Activated CD4-positive, alpha-beta T cell treated with anti-CD3 and anti-CD28 coated beads, Interleukin-2, amount 50 U/mL, for 16 hours (primary cell): ENCODE measurements at places on chromosomes 13 and 19.
A peak's percentile ranks its signal among the peaks of the same experiment; 100 is the strongest.

- peak; percentile 54 for DNase-seq
Observed at GRCh38 chr13:110575322-110576069, 14.0 kb upstream of the RAB20 start.

DNA sequence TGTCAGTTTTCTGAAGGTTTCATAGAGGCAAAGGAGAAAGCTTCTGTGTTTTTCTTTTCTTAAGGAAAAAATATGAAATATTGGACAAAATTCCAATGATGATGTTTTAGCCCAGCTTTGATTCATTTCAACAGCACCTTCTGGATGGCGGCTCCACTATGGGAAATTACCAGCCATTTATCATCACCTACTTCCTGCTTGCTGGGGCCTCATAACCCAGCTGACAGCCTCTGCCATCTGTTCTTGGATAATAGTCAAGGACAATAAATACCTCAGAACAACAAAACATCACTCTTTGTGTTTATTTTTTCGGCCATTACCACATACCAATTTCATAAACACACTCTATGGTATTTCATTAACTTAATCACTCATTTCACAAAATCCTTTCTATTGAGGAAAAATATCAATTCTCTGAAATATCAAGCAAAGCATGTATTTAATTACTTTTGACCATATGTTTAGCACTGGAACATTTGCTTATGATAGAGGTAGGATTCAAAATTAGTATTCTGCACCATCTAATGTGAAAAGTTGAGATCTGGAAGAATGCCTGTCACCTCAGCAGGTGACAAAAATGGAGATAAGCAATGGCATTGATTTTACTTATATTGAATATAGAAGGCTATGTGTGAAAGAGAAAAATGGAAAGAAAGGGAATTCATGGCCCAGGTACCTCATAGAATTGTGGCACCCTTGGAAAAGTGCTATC, 629.7 kb downstream of the LIG4 start:
- no peak for DNase-seq

- DNase-seq, result peak; percentile 82
Observed at GRCh38 chr19:49497047-49497788, 984 bp downstream of the RPS11 start.

DNA sequence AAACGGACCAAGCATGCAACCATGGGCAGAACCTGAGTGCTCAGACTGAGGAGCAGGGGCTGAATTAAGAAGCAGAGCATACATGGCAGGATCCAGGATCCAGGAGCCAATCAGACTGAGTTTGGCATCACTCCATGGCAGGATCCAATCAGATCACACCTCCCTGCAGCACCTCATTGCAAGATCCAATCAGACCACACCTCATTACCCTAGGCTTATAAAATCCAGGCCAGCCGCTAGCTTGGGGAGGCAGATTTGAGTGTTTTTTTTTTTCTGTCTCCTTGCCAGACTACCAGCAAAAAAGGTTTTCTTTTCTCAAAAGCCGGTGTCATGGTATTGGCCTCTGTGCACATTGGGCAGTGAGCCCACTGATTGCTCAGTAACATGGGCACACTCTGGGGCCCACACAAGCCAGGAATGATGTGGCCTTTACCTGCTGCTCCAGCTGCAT, 127.9 kb upstream of the GJB6 start:
- DNase-seq, result no peak

DNA sequence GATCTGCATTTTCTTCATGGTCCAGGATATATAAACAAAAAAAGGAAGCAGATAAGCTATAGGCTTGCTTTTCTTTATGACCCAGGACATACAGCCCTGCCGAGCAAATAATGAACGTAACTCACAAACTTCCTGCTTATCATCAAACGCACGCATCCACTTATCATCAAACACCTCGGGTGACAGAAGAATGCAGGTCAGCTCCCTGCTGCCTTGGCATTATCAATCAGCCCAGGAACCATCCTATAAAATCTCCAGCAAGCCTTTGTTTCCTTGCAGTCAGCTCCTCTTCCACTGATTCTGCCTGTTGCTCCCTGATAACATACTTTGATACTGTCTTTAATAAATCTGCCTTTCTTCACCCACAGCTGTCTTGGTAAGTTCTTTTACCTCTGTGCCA, 5.3 kb upstream of the ZNF583 start:
- DNase-seq, result no peak

DNA sequence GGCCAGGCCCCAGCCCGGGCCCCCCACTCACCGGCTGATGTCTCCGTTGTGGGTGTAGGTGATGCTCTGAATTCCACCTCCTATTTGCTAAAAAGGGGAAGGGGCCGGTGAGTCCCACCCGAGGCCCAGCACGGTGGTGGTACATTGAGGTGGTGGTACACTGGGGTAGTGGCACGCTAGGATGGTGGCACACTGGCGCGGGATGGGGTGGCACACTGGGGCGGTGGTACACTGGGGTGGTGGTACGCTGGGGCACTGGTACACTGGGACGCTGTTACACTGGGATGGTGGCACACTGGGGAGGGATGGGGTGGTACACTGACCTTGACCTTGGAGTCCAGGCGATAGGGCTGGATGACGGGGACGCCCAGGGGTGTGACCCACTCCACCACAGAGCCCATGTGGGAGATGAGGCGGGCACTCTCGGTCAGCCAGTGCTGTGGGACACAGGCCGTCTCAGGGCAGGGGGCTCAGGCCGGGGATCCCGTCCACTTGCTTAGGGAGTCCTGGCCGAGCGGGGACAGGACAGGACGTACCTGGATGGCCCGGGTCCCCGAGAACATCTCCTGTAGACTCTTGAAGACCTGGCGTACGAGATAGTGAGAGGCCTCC, 14.6 kb downstream of the POLRMT start:
- DNase-seq, result no peak

DNA sequence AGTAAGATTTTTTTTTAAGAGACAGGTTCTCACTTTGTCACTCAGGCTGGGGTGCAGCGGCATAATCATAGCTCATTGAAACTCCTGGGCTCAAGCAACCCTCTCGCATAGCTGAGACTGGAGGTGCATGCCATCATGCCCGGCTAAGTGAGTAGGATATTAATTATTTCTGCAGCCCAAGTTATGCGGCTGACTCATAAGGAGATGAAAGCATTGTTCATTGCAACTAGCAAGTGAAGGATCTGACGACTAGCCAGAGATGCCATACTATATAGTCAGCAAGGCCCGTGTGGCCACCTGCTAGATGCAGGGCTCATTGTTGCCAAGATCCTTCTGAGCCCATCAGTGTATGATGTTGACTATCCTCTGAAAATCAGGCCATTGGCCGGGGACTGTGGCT, 45.2 kb downstream of the ABCC4 start:
- DNase-seq, result no peak

GRCh38 chr19:16825312-16826052, 3.7 kb upstream of the SIN3B start:
- DNase-seq, result no peak

- DNase-seq, result no peak
Observed at GRCh38 chr19:18629166-18630088, 7.4 kb upstream of the KLHL26 start.

GRCh38 chr13:109427695-109428094, 358.7 kb downstream of the IRS2 start:
- no peak for DNase-seq

DNA sequence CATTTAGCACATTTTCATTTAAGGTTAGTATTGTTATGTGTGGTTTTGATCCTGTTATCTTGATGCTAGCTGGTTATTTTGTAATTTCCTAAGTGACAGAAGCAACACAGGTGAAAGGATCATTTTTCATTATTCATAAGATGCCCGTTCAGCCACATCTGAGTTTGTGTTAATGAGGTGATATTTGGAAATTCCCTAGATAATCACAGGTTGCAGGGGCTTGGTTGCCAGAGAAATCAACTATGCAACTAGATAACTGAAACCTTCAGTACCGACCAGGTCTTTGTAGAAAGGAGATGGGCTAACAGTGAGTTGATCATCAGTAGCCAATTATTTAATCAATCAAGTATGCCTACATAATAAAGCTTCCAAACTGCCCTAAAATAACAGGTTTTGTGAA, 121.3 kb upstream of the UFM1 start:
- no peak for DNase-seq

GRCh38 chr19:37221136-37221535, 3.1 kb downstream of the ZNF383 start:
- DNase-seq, result no peak

DNA sequence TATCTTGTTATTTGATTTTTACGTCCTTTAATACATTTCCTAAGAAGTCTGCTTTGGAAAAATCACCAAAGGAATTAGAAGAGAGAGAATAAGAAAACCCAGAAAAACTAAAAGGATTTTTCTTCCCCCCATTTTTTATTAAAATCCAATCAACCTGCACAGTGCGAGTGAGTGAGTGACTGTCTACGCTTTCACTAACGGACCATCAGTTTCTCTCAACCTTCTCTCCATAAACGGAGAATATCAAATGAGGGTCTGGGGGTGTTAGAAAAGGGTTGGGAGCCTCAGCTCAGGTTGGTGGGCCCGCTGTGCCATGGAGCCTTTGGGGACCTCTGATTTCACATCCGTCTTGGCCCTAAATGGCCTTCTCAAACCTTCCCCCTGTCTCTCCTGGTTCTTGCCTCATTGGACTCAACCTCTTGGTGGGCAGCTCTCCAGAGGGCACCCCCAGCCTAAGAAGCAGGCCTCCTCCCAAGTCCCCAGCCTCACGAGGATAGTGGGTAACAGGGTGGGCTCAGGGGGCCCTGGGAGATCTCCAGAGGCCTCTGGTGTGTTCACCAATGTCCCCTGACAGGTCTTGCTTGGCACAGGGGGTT, 763 bp upstream of the LRP3 start:
- no peak for DNase-seq

DNA sequence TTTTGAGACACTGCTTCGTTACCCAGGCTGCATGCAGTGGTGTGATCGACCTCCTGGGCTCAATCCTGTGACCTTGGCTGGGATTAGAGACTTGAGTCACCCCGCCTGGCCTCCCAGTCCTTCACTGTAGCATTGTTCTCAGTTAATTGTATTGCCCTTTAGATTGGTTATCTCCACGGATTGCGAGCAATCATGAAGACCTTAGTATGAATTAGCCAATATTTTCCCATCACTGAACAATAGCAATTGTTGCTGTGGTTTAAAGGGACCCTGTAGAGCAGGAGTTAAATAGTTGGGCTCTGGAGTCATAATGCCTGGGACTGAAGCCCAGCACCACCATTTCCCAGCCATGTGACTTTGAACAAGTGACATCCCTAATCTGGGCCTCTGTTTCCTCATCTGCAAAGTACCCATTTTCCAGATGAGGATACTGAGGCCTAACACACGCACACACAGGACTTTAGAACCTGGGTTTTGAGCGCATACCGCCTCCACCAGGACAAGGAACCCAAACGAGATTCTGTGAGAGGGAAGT, 8.4 kb downstream of the PPP1R14A start:
- no peak for DNase-seq

- no peak for DNase-seq
Observed at GRCh38 chr13:55573565-55573964, 1567.2 kb upstream of the PRR20A start.

DNA sequence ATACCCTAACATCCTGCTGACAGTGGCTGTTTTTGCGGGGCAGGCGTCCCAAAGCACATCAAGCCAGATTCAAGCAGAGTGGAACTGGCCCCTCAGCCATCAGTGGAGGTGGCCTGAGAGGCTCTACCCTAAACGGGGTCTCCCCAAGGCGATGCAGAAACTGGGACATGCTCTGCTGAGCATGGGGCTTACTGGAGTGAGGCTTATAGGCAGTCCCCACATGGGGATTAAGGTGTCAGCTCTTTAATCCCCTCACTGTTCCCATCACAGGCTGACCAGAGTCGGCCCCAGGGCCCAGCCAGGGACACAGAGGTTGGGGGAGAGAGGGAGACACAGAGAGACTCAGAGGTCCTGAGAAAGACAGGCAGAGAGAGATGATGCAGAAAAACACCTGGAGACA, 17.0 kb downstream of the CYP2F1 start:
- no peak for DNase-seq

DNA sequence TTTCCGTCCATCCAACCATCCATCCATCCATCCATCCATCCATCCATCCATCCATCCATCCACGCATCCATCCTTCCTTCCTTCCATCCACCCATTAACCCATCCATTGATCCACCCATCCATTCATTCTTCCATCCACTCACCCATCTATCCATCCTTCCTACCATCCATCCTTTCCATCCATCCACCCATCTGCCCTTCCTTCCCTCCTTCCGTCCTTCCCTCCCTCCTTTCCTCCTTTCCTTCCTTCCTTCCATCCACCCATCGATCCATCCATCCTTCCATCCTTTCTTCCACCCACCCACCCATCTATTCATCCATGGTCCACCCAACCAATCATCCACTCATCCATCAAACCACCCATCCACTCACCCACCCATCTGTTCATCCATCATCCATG, 70.1 kb downstream of the MLLT1 start:
- DNase-seq, result no peak

DNA sequence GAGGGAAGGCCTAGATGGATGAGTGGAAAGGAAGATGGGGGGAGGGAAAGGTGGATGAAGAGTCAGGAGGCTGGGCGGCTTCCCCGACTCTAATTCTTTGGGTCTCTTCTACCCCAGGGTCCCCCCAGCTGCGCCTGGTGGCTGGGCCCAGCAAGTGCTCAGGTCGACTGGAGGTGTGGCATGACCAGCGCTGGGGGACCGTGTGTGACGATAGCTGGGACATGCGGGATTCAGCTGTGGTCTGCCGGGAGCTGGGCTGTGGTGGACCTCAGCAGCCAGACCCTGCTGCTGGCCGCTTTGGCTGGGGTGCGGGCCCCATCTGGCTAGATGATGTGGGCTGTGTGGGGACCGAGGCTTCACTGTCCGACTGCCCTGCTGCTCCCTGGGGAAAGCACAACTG, 9.5 kb downstream of the SSC5D start:
- no peak for DNase-seq

- peak; percentile 83 for DNase-seq
Observed at GRCh38 chr19:1122972-1123363, 19.2 kb downstream of the GPX4 start.
